ENCODE measurements at places on chromosomes 1 and 21.

DNA sequence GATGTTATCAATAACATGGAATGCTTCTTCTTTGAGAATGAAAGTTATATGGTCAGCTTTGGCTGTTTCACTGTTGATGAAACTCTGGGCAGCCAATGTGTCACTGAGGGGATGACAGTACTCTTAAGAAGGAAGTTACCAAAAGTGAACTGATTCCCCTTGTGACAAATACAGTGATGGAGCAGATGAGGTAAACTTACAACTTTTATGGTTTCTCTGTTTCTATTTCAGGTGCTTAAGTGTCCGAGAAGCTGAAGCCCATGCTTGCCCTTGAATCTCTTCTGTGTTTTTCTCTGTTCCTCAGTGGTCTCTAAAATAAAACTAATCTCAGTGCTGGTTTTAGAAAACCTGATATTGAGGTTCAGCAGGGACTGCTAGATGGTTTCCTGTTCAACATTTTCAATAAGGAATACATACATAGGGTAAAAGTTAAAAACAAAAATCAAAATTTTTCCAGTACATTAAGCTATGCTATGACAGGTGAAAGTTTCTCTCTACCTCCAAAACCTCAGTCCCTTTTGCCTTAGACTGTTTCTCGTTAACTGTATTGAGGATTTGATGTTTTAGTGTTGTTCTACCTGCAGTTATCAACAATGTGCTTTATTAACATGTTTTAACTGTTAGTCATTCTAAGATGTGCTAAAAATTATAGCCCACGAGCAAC lies 454.4 kb upstream of the ADGRL4 start:
- DNase-seq, result no peak

DNA sequence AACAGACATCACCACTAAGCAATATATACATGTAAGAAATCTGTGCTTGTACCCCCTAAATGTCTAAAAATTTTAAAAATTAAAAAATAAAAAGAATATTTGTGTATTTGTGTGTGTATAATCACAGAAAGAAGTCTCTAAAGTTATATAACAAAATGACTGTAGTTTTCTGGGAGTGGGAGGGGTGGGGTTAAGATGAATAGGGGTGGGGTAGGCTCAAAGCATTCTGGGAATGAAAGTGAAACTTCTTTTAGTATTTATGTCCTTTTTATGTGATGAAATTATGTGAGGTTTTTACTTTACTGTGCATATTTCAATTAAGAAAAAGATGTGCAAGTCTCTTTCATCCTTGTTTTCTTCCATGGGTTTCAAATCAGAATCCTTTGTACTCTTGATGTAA lies 65.3 kb downstream of the FASLG start:
- no peak for DNase-seq

GRCh38 chr1:2502661-2503553 lies 23.5 kb downstream of the PANK4 start:
- no peak for DNase-seq

GRCh38 chr1:236543065-236543669 lies 19.4 kb downstream of the LGALS8 start:
- no peak for DNase-seq

- DNase-seq, result no peak
Observed at GRCh38 chr21:44940116-44940631, 345 bp downstream of the SLX9 start.

GRCh38 chr1:3491291-3492246 lies 37.1 kb downstream of the ARHGEF16 start:
- DNase-seq, result peak; percentile 69
